Occipital lobe (tissue), 3 donors: ENCODE measurements at places on chromosomes 12 and 14. TPM values are rescaled to one million over a fixed set of nuclear protein-coding genes. Genes with fewer than 3 reads are reported as not detected.

DNA sequence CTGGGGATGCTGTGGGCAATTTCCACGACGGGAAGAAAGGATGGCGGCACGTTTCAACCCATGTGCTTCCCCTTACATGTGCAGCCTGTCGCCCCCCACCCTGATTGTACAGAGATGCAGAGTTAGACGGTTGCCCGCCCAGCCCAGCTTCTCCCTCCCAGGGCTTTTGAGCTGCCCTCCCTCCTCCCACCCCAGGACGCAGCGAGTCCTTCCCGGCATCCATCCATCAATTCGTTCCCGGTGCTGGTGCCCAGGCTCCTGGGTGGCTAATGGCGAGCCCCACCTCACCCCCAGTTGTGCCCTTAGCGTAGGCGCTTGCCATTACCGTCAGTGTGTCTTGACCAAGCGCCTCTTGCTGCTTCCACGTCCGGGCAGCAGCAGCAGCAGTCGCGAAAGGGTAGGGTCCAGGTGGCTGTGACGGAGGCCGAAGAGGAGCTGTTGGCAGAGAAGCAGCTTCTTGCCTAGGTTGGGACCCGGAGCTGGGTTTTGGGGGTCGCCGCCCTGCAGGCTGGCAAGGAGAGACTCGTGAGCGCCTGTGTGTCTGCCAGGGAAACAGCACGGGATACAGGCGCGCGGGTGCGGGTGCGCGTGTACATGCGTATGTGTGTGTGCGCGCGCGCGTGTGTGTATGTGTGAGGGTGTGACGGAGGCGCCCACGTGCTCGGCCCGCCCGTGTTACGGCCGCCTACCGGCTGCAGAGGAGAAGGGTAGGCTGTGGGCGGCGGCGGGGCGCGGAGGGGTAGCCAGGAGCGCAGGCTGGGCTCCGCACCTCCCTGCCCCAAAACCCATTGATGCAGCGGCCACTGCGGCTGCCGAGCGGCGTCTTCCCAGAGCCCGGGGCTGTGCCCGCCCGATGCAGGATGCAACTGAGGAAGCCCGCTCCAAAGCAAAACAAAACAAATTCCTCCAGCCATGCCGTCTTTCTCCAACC, at the start of gene SLC6A15:
Gene SLC6A15, minus strand, starts transcription at position 602 of the 931 bp plus-strand sequence. CDS start 20,679 bp downstream, outside the sequence.
- peak; percentile 84 for DNase-seq

The SLC10A1 gene
- total RNA-seq = not detected

The IKZF4 gene
- total RNA-seq = 5.5 TPM

- DNase-seq = no peak
Measured at GRCh38 chr12:124551268-124552144, 15.9 kb downstream of the NCOR2 start.
